ENCODE measurements at places on chromosomes 4 and X.
A peak's percentile ranks its signal among the peaks of the same experiment; 100 is the strongest.

GRCh38 chr4:176635372-176636261 lies 157.1 kb downstream of the VEGFC start:
- no peak for DNase-seq

GRCh38 chrX:47311932-47312774 lies 58.2 kb upstream of the ZNF157 start:
- DNase-seq: peak; percentile 12

DNA sequence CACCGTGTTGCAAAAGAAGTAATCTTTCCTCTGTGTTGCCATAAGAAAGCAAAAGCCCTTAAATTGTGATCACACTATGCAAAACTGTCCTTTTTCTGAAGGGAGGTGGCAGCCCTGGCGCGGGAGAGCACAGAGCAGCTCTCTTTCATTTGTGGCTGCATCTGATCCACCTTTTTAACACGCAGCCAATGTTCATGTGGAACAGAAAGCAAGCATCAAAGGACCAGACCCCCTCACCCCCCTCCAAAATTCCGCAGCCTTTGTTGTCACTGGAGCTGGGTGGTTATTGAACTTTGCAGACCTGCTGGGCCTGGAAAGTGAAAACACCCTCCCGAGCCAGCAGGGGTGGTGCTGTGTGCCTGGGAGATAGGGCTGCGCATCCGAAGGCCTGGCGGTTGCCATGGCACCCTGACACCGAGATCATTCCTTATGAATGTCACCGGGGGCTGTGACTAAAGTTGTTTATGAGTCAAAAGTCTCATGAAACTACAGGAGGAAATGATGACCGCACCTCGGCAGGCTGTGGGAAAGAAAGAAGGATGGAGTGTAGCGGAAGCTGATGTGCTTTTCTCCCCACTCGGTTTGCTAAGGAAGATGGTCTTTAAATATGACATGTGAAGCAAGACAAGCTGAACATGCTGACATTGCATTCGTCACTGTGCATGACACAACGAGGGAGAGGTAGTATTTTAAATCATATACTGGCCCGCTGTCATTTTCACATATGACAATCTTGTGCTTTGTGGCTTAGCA lies 367.4 kb downstream of the UNC5C start:
- no peak for DNase-seq

DNA sequence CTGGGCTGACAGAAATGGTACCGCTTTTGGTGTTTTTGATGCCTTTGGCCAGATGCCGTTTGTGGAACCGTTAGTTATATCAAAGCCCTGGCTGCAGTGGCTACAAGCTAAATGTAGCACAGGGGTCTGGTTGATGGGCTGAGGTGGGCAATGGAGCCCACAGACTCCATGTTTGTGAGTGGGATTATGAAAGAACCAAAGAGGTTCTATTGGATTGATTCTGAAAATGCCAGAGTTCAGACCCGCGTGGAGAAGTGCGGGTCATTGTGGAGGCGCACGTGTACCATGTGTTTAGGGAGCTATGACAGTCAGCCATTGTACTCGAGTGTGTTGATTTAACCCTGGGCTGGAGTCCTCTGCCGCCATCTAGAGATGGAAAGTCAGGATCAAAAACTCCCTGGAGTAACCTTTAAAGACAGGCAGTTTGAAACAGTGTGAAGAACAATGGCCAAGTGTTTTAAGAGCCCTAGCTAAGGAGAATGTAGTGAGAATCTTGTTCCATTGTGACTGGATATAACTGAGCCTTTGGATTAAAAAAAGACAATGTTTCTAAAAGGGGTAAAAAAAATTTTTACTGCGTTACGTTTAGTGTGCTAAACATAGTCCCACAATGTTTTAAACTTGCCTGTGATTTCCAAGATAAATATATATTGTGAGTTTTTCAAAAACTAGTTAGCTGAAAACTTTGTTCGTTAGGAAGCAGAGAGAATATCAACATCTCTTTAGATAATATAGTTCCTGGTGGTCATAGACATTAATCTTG lies 12.7 kb downstream of the ART3 start:
- DNase-seq: no peak

Data from stimulated activated CD8-positive, alpha-beta memory T cell treated with anti-CD3 and anti-CD28 coated beads, Interleukin-15, amount 100 ng/mL, for 48 hours (primary cell).